Lower leg skin (tissue), 4 donors: ENCODE measurements at places on chromosomes 5 and 9.

DNA sequence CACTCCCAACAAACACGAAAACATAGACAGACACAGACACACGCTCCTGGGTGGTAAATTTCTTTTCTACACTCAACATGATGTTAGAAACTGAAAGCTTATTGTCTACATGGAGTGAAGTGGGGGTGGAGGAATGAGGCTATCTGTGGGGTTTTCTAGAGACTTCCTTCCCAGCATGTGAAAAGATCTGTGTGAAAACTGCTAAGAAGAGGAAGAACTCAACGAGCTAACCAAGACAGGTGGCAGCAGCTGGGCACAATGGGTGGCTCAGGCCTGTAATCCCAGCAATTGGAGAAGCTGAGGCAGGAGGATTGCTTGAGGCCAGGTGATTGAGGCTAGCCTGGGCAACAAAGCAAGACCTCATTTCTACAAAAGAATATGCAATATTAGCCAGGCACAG lies 7.6 kb downstream of the FYB1 start:
- DNase-seq, result no peak

- no peak for DNase-seq
Measured at GRCh38 chr5:20113031-20113715, 125.2 kb upstream of the CDH18 start.

GRCh38 chr9:114652776-114653555 lies 4.6 kb downstream of the TEX53 start:
- DNase-seq, result no peak

DNA sequence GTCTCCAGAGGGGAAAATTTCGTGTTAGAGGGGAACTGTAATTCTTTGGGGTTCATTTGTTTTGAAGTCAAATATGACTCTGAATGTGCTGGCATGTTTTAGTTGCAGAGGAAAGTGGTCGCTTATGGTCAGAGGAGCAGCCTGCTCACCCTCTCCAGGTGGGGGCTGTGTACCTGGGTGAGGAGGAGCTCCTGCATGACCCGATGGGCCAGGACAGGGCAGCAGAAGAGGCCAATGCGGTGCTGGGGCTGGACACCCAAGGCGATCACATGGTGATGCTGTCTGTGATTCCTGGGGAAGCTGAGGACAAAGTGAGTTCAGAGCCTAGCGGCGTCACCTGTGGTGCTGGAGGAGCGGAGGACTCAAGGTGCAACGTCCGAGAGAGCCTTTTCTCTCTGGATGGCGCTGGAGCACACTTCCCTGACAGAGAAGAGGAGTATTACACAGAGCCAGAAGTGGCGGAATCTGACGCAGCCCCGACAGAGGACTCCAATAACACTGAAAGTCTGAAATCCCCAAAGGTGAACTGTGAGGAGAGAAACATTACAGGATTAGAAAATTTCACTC lies 13.5 kb downstream of the TXNDC15 start:
- DNase-seq, result peak; percentile 68

GRCh38 chr5:172683264-172683644 lies 42.2 kb downstream of the NEURL1B start:
- DNase-seq, result no peak

DNA sequence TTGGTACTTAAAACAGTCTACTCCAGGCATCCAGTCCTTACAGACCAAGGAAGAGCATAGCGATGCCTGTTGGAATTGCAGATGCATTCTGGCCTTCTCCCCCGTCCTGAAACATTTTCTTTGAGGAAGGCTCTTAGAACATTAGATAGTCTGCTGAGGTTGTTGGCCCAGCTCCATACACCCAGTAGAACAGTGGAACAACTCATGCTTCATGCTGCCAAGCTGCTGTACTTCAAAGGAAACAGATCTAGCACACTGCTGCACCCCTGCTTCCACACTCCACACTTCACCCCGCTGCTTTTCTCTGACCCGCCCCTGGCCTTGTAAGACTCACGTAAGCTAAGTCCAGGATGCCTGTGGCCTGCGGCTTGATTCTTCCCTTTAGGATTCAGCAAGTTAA lies 33.4 kb upstream of the NCS1 start:
- DNase-seq, result no peak

DNA sequence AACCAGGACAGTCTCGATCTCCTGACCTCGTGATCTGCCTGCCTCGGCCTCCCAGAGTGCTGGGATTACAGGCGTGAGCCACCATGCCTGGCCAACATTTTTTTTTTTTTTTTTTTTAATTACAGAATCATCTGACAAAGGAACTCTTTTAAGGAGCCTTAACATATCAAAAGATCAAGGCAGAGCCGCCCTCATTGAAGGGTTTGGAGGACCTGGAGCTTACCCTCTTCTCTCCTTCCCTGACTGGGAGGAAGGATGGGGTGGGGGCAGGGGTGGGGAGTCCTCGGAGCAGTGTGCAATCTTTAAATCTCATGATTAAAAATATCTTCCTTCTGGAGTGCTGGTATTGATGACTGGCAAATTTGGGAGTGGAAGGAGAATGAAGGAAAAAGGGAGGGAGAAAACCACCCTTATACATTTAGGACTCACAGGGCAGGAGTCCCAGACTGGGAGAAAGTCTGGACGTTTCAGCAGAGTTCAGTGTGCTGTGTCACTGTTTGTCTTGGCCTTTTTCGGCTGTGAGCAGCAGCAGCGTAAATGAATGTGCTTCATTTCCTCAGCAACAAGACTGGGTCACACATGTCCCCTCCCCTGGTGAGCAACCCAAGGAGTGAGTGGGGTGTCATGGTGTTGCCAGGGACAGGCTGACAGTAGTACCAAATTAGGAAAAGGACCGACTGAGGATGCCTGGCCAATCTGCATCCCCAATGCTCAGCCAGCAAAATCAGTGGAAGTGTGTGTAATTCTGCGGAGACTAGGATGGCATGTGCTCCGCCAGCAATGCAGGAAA lies 115.3 kb upstream of the BNC2 start:
- no peak for DNase-seq

DNA sequence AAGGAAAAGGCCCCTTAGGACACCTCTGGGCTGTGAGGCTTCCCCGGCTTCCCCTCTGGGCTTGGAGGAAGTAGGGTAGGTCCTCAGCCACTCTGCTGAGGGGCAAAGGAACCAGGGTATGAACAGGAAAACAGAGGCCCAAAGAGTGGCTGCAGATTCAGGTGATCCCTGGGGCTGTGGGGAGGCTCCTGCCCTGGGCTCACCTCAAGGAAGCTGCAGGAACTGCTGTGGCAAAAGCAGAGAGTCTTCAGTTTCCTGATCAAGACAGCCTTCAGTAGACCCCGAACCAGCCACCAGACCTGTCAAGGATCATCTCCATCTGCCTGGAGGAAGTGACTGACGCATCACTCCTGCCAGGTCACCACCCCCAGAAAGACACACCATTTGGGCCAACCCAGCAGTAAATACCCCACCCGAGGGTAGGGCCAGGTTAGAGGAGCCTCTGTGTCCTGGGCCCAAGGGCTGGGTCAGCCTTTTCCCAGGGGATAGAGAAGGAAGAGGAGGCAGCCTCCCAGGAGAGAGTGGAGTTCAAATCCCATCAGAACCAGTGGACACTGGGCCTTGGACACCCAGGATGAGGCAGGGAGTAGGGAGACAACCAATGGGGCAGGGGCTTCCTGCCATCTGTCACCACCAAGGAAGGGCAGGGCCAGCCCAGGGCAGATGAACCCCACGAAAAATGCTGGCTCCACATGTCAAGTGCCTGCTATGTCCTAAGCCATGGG lies 5.8 kb upstream of the ST6GALNAC6 start:
- no peak for DNase-seq

GRCh38 chr5:176809544-176810080 lies 747 bp upstream of the UNC5A start:
- DNase-seq, result no peak

DNA sequence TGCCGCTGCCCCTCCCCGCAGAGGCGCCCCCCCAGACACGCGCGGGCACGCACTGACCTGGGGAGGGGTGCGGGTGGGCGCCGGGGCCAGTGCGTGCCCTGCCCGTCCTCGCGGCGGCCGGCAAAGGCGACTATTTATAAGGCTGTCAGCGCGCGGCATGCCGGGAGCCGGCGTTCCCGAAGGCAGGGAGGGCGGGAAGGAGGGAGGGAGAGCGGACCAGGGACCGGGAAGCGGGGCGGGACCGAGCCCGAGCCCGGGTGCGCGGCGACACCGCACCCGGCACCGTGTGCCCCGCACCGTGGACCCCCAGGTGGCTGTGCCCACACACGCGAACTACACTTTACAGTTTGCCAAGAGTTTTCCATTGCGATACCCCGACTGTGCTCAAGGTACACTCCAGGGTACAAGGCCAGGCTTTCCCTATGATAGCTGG lies at the start of gene AK1:
Gene AK1, minus strand, starts transcription at position 110 of the 433 bp plus-strand sequence. CDS start 3,058 bp downstream, outside the sequence.
- DNase-seq, result no peak

- no peak for DNase-seq
Measured at GRCh38 chr5:36656556-36656955, 50.1 kb downstream of the SLC1A3 start.

DNA sequence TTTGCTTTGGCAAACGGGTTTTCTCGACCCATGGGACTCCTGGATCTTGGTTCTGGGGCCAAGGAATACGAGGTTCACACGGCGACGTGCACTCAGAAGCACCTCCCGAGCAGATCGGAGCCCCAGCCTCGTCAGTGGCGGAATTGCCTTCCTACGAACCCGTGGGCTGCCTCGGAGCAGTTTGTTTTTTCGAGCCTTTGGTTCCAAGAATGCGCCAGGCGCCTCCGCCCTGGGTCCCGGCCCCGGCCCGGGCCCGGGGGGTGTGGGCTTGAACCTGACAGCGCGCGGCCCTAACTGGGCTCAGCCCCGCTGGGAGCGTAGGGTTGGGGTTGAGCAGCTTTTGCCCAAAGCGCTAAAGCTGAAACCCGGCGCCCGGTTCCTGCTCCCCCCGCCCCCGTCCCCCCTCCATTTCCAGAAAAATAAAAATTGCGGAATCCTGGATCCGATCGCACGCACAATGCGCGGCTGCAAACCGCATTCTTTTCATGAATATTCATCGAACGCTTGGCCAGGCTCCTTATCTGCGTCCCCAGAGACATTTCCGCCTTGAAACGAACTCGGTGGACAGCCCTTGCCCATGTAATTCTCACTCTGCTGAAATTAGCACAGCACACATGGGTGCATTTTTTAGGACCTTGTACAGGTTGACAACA lies 1.0 kb downstream of the BASP1 start:
- DNase-seq, result peak; percentile 31
